ENCODE measurements at places on chromosomes 7 and 10.
A peak's percentile ranks its signal among the peaks of the same experiment; 100 is the strongest.

DNA sequence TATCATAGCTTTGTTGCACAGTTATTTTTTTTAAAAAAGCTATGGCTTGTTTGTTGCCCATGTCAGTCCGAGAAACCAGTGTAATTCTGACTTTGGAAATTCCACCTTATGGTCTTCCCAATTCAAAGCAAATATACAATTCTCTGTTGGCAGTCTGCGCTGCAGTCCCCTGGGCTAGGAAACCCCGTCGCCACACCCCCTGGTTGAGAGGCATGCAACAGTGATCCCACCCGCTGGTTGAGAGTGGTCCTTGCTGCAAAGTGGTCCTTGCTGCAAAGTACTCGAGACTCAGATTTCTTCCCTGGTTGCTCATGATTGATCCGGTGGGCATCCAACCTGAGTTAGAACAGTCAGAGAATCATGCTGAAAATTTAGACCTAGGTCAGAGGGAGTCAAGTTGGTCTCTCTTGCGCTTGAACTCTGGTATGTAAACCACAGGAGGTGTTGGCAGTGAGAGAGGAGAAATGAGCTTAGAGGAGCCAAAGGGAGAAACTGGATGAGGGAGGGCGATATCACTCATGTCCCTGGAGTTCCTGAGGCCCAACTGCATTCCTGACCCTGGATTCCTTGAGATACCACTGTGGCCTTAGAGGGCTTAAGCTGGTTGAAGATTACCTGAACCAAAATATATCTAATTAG, 45.0 kb upstream of the STK17A start:
- no peak for DNase-seq

DNA sequence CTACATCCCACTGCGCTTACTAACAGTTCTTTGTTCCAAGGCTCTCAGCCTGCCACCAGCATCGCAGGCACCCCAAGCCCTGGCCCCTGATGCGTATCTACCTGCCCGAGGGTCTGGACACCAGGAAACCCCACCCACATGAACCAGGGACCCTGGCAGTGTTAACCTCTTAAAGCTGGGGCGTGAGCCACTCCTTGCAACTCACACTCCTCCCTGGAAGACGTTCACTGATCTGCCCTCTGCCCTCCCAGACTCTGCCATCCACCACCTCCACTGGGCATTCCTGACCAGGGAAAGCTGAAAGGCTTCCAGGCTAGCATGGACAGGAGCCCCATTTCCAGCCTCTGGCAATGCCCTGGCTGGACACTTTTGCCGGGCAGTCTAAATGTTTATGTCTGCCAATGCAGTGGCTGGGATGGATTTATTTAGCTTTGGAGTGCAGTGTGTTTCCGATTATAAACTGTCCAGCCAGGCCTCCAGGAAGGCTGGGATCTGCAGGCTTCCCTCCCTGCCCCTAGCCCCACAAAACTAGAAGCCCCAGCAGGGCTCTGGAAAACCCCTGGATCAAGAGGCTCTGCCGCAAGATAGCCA, 117.5 kb downstream of the NEURL1 start:
- no peak for DNase-seq

DNA sequence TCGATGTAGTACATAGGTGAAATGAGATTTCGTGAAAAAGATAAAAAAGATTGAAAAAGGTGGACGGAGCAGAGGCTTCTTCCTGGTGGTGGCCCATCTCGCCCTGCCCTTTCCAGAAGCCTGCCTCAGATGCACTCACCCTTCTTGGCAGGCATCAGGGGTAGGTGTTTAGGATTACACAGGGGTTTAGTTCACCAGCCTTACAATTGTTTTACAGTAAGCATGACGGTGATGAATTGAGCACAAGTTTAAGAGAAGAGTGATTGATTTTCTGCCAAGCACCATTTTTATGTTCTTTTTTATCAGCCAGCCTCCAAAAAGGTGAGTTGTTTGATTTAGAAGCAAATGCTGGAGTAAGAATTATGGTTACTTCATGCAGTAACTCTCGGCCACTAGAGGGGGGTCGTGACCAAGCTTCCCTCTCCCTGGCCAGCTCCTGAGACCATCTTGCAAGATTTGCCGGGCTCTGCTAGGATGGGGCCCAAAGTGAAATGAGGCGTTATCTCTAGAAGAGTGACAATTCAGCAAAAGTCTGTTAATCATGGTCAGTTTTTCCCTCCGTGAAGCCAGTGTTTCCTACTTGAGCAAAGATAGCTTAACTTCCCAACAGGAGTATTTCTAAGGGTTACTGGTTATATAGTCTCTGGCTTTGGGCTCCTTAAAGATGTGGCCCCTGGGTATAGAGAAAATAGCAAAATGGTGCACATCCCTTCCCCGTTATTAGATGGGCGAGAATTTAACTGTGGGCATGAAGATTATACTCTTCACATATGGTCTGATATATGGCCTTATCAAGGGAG, 228.8 kb downstream of the BMPER start:
- peak; percentile 11 for DNase-seq

GRCh38 chr10:30270247-30270646, 78.8 kb downstream of the MTPAP start:
- no peak for DNase-seq

DNA sequence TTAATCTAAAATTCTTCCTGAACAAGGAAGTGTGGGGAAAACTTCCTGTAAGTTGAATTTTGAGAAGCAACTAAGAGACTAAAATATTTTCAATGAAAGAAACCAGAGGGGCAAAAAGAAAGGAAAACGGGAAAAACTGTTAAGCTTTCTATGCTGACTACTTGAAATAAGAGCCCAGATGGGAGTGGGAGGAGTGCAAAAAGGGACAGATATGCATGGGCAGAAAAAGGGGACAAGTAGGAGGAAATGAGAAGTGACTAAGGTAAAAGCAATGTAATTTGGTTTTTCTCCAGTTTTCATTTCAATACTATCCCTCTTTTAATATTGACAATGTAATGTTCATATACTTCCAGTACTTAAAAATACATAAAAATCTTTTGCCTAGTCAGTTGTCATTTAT, 11.1 kb downstream of the OGA start:
- DNase-seq = no peak

GRCh38 chr7:158957921-158958491, 101.6 kb downstream of the DYNC2I1 start:
- peak; percentile 37 for DNase-seq

DNA sequence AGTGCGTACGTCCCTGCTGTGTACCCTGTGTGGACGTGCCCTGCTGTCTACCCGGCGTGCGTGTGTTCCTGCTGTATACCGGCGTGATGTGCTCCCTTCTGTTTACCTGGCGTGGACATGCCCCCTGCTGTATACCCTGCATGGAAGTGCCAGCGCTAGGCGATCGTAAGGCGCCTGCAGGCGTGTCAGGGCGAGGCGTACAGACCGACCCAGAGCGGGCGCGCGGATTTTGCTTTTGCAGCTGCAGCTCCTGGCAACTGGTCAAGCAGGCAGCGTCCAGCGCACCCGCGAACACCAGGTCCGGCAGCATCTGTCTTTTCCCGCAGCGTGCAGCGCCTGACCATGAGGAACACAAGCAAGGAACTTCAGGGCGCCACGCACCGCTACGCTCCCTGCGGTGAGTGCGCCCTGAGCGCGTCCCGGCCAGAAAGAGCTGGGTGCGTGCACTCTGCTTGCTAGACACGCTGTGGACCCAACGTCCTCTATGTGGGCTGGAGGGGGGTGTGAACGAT, 680 bp downstream of the C7orf57 start:
- DNase-seq = no peak

DNA sequence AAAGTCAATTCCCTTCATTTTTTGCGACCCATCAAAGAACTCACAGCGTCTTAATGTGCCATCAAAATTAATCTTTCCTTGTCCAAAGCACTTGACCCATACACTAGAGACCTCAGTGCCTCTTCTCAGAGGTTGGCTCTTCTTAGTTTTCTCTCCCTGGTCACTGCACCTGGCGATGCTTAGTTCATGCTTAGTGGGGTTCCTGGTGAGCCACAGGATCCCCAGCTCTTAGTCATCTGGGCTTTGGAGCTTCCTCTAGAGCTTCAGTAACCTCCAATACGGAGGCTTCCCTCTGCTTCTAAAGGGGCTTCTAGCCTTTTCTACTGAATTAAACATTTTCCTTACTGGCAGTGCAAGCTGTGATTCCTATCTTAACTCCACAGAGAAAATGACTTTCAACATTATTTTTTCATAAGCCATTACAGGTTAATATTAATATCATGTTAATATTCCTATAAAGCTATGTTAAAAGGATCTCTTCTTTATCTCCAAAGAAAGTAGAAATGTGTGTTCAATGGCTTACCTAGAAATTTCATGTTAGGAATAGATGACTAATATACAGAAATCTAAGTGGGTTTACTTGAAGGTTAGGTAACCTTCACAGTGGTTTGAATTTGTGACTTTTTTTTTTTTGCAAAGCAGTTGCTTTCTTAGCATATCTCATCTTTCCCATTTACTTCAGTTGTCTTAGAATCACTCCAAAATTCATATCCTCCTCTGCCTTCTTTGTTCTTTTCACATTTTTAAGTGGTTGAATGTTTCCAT, 295.2 kb downstream of the CAMK1D start:
- peak; percentile 35 for DNase-seq

- DNase-seq = no peak
Measured at GRCh38 chr10:100736144-100736808, 9.1 kb upstream of the PAX2 start.

DNA sequence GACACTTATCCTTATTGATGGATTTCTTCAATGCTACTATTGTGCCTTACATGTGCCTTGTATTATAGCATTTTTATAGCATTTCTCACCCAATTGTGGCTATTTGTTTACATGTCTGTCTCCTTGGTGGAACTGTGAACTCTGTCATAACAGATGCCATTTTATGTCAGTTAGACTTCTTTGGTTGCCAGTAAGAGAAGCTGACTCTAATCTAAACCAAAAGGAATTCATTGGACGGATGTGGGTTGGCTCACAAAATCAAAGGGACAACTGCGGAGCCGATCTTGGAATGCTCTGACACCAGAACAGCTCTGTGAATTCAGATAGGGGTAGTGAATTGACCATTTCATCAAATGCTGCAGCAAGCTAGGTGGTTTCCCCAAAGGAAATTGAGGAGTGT, 15.0 kb downstream of the GARIN1A start:
- no peak for DNase-seq

GRCh38 chr10:117716889-117717288, 174.3 kb downstream of the EMX2 start:
- no peak for DNase-seq

DNA sequence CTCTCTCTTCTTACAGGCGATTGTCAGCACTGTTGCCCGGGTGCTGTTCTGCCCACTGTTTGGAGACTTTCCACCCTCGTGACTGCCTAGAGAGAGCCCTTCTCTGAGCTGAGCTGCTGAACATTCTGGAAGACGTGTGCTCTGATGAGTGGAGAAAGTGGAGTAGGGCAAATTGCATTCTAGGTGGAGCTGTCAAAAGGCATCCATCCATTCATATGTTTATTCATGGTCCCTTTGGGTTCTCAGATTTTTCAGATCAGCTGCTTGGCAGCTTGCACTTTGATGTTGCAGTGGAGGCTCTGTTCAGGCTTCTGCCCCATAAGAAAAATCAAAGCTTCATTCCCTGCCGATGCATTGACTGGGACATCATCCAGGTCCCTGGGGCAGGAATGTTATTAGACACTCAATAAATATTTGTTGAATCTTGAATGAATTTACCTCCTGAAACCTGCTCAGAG, 120.7 kb upstream of the EEPD1 start:
- no peak for DNase-seq

DNA sequence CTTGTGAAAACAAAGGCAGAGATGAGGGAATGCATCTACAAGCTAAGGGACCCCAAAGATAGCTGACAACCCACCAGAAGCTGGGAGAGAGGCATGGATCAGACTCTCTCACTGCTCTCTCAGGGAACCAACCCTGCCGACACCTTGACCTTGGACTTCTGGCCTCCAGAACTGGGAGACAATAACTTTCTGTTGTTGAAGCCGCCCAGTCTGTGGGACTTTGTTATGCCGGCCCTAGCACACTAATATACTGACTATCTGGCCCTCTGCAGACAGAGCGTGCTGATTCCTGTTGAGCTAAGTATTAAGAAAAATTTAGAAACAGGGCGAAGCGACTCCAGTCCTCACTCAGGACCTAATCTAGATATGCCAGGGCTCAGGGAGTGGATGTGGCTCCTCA, 144.3 kb upstream of the TCF7L2 start:
- DNase-seq = no peak

DNA sequence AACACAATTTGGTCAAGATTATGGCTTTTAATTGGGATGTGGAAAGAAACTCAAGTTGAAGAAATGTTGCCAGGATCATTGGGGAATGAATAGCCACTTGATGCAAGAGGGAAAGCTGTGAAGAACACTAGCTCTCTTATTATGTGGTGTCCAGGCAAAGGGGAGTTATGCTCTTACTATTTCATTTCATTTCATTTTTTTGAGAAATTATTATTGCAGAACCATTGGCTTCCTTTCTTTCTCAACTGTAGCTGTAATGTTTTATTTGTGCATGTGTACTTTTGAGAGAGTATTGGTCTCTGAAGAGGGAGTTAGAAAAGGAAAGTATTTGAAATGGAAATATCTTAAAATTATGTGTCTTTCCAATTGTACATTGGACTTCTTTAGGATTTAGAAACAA, 312.6 kb upstream of the BMPER start:
- no peak for DNase-seq

DNA sequence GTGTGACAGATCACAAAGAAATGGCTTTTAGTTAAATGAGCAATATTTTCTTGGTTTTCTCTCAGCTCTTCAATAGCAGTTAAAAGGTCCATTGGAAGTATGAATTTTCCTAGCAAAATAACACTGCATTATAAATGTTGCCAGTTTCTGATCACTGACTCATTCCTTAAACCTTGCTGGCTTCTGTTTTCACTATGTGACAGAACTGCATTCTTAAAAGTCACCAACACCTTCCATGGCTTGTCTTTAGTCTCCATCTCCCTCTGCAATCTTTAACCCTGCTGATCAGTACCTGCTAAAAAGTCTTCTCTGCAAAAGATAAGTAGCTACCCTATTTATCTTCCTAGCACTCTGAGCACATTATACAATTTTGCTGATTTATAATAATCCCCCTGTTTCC, 405.0 kb upstream of the LRRN3 start:
- no peak for DNase-seq

- no peak for DNase-seq
Measured at GRCh38 chr7:139885511-139885910, 56.4 kb downstream of the TBXAS1 start.

DNA sequence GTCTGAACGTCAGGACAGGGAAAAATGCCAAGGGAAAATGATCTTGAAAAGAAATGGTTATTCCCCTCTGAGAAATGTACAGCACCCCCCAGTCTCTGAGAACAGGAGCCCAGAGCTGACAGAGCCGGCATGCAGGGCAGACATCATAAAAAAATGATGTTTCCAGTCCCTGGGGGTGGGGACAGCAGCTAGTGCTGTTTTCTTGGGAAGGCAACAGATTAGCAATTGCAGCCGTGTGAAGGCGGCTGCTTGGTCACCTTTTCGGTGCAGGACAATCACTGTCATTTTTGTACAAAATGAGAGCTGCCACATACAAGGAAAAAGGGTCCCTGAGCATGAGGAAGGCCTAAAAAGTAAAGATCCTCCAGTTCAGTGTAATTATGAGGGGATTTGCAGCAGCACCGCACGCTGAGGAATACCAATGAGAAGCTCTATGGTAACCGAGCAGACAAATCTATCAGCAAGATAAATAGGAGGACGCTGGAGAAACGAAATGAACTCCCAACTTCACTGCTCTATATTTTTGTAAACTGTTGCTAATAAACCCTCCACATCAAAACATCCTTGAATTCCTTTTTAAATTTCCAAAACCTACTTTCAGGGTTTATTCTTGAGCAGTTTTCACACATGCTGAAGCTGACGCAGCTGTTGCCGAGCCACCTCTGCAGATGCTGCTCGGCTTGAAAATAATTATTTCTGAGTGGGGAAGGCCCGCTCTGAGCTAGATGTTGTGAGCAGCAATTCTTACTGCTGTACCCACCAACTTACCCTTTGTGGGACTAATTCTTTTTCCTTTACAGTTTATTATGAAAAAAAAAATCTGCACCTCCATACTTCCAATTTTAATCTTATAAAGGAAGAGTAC, 98.2 kb upstream of the NEBL start:
- no peak for DNase-seq
